Activated CD8-positive, alpha-beta T cell treated with anti-CD3 and anti-CD28 coated beads, Interleukin-2, amount 10 ng/mL, durations not matched to agents 7 days and 5 days (primary cell): ENCODE measurements at places on chromosomes 12 and 14.

DNA sequence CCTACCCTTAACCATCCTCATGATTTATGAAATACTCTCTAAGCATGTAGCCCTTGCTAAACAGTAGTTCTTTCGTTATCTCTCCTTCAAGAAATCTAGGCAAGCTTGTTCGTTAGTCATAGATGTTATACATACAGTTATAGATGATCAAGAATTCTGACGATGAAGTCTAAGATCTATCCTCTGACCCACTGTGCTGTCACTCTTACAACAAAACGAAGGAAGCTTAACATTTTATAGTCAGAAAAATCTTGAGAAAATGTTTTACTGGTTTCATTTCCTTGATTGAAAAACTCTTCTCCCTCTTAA lies 68.9 kb downstream of the SPPL3 start:
- no peak for DNase-seq

- no peak for DNase-seq
These were observed 39.1 kb downstream of the SPPL3 start for GRCh38 chr12:120865098-120865497.

GRCh38 chr14:56244138-56244789 lies 126.1 kb downstream of the PELI2 start:
- no peak for DNase-seq

DNA sequence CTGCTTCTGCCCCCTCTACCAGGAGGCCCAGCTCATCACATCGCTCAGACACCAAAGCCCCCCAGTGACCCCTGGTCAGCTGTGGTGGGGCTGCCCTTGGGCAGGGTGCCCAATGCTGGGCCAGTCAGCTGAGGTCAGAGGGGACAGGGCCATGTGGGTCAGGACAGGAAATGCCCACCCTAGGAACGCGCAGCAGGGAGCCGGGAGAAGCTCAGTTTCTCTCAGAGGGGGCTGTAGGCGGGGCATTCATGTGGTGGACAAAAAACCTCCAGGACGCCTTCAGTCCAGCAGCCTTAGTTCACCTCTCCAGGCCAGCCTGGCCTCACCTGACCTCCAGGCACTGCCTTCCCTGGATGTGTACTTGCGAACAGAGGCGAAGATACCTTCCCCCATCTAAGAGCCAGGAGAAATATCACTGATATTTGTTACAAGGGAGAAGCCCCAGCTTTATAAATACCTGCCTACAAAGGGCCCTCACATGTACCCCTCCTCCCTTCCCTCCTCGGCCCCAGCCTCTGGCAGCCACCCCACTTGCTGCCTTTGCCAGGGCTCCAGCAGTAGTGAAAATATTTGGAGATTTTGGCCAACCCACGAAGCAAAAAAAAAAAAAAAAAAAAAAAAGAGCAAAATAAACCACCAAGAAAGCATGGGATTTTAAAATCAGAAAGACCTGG lies 41.9 kb upstream of the PLEKHG6 start:
- DNase-seq: no peak

GRCh38 chr12:118237052-118237665 lies 101.2 kb downstream of the PEBP1 start:
- DNase-seq: no peak

GRCh38 chr12:3336606-3337311 lies 154.2 kb upstream of the PRMT8 start:
- no peak for DNase-seq

GRCh38 chr14:100375266-100375962 lies 52.3 kb downstream of the SLC25A47 start:
- peak; percentile 90 for DNase-seq

DNA sequence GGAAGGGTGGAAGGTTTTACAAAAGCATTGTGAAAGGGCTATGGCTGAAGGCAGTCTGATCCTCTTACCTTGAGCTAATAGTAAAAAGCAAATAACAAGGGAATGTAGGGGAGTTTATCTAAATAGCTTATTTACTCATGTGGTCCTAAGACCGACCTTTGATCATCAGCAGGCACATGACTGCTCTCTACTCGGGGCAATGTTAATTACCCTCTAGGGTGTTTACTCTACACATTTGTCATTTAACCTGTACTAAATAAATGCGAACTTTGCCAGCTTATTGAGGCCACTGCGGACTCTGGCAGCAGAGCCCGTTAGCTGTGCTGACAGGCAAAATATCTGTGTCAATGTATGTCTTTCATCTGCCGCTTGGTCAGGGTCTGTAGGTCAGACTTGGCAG lies 768.3 kb upstream of the ATXN7L3B start:
- no peak for DNase-seq

DNA sequence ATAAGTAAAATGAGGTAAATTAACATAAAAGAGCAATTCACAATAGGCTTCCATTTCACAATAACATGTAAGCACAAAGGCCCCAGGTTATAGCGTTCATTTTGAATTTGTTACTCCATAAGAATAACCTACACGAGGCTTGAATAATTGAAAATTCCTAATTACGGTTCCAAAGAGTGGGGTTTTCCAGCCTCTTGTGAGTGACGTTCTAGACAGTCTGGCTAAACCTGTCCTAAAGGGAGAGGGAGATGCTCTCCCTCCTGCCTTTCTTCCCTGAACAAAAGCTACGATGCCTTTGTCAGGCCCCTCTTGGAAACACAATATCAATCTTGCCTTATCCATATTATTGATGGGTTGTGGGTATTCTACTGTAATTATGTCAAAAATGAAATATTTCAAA lies 24.3 kb upstream of the VRK1 start:
- no peak for DNase-seq

DNA sequence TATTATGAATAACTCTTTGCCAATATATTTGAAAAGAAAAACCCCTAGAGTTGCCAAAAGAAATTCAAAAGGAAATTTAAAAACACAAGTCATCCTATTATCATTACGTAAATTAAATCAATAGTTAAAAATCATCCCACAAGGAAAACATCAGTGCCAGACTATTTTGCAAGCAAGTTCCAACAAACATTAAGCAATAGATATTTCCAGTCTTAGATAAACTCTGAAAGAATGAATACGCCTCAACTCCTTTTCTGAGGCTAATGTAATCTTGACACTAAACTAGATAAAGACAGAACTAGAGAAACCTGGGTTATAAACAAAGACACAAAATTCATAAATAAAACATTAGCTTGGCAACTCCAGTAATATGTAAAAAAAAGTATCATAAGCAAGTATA lies 245.9 kb downstream of the FOXN3 start:
- no peak for DNase-seq

DNA sequence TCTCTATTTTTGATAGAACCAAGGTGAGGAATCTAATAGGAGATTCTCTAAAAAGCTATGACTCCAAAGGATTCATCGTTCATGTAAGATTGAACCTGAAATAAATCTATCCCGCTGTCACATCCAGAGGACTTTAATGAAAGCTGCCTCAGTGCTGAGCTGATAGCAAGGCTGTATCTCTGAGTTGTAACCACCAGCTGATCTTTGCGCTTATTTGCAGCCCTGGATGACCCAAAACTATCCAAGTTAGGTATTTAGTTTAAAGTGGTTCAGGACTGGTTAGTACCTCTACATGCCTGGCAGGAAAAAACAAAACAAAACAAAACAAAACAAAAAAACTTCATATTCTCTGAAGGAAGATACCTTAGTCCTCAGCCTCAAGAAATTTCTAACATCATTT lies 8.8 kb upstream of the ANKRD33 start:
- DNase-seq: no peak

DNA sequence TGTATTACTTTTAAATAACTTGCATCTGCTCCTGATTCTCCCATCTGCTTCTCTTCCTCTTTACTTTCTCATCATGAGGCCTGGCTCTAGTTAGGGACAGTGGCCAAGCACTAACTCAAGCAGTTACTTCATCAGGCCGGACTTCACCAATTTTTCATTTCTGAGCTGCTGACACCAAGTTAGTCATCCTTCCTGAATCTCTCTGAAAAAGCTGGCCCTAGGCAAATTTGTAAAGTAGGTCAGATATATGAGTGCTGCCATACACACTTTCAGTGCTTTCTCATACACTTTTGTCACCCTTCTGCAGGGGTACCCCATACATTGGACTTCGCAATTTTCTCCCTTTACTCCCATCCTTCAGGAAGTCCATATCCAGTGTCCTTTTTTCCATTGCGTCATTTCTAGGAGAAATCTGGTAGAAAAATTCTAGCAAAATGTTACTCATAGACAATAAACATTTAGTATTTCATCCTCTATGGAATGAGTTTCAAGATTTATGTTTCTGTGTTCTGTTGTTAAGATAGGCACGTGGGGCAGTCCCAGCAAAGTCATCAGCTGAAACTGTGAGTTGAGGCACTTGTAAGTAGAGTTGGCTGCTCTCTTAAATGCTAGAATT lies 276.8 kb upstream of the TMPO start:
- no peak for DNase-seq

- no peak for DNase-seq
These were observed 11.2 kb upstream of the BTG1 start for GRCh38 chr12:92156704-92157395.

DNA sequence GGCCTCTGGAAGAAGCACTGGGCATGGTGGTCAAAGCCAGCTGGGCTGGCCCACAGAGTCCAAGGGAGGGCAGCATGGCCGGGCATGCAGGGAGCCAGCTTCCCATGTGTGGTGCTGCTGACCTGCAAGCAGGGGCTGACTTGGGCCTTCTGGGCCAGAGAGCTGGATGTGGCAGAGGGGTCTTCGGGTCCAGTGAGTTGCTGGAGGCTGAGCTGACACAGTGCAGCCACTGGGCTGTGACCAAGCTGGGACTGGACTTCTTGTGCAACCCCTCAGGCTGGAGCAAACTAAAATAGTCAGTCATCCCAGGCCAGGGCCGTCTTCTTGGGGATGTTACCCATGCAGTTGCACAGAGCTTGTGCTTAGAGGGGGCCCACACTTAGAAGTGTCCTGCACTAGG lies 7.3 kb upstream of the RIN3 start:
- DNase-seq: no peak

DNA sequence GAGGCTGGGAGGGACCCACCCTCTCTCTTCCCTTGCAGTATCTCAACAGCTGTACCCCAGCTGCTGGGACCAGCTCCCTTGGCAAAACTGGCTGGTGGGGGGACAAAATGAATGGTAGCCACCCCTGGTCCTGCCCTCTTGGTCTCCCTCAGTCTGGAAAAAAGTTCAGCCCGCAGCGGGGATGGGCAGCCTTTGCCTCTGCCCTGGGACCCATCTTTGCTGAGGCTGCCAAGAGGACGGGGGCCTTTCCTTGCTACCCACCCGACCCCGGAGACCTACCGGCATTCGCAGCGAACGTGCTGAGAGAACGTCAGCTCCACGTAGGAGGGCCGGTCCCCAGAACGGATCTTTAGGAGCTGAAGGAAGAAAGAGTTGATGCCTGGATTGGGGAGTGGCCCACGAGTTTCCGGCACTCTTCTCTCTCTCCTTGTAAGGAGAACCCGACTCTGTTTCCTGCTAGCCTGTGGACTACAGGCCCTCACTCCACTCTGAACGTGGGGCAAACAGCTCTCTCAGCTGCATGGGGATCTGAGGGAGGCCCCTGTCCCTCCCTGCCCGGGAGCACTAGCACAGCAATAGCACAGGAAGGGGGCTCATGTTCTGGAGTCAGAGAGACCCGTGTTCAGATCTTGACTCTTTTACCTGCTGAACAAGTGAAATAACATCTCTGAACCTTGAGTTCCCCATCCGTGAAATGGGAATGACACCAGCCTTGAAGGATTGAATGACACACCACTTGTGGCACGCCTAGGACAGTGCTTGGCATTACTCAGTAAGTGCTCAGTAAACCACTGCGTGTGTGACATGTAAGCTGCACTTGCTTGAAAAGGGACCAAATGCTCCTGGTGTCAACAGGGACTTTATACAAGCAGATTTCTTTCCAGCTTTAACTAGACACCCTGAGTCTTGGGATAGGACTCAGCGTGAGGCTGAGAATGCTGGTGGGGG lies 6.9 kb downstream of the PGF start:
- no peak for DNase-seq

DNA sequence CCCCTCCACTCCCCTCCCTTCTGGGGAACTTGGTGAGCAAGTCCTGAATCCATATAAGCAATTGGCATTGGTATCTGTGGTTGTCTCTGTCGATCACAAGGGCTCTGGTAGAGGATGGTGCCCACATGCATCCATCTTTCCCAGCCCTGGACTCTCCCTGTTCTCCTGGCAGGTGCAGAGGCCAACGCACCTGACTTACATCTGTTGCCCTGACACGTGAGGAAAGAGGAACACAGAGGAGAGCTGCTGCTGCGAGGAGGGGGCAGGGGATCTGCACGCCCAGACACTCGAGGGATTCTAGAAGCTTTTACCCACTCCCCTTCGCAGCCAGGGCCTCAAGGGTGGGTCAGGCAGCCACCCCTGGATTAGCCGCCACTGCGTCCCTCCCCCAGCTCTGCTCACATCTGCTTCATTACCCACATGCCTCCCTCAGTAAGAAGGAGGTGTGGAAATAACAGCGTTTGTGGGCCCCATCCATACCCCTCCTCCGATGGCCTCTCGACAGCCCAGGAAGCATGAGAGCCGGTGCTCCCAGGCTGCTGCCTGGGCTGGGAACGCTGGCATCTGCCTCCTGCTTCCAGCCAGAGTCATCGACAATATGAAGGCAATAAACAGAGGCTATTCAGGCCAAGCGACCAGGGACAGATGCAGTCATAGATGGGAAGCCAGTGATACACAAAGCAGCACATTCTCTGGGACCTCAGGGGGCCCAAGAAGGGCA lies 56.5 kb downstream of the KDM2B start:
- no peak for DNase-seq

GRCh38 chr14:103730490-103731035 lies 15.0 kb downstream of the ZFYVE21 start:
- no peak for DNase-seq

DNA sequence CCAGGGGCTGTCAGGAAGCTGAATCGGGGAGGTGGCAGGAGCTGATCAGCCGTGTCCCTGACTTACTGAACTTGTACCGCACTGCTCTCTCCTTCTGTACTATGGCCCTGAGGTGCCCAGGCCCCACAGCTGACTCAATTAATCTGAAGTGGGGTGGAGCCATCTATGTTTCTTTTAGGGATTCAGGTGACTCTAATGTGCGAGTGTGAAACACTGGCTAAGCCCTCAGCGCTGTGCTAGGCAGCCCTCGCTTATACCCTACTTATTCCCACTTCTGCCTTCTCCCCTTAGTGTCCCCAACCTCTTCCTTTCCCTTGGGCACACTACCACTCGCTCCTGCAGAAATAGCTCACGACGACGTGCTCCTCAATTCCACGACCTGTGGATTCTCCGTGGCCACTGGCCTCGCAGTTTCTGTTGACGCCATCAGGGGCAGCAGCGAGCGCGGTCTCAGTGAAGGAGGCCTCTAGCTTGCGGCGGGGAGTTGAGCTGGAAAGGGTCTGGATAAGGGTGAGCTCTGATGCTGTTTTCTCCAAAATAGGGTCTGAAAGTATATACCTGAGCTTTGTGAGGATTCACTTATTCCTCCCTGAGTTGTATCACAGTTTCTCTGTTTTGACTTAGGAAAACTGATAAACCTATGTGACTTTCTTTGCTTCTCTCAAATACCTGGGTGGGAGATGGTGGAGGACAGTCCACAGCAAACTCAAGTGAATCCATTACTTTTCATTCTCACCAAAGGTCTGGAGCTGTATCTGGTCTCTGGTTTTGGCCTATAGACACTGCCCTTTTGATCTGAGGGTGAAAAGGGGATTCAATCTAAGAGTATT lies 167.6 kb downstream of the SLC41A2 start:
- DNase-seq: peak; percentile 43
